ENCODE measurements at places on chromosomes 5 and 9.

DNA sequence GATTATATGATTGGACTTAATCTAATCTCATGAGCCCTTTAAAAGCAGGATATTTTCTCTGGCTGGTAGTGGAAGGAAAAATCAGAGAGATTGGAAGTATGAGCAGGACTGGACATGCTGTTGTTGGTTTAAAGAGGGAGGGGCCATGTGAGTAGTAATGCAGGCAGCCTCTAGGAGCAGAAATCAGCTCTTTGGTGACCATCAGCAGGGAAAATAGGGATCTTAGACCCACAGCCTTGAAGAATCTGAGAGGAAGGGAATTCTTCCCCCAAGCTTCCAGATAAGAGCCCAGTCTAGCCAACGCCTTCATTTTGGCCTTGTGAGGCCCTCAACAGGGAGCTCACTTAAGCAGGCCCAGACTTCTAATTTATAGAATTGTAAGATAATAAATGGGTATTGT, 9.5 kb downstream of the SH3GL2 start:
- DNase-seq, result no peak

GRCh38 chr5:153714798-153715197, 224.3 kb downstream of the GRIA1 start:
- no peak for DNase-seq

DNA sequence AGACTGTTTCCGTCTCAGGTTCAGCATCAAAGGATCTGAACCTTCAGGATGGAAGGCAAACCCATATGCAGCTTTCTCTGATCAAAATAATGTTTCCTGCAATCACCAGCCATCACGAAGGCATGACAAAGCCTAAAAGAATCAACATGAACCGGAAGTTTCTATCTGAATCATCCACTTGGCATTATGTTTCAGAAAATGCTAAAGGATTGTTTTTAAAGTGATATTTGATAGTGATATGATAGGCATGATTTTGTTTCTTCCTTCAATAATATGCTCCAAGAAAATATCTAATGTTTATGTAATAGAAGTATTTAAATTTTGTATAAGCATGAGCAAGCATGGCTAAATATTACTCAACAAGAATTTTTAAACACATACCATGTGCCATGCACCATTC, 219.6 kb downstream of the PLK2 start:
- no peak for DNase-seq

DNA sequence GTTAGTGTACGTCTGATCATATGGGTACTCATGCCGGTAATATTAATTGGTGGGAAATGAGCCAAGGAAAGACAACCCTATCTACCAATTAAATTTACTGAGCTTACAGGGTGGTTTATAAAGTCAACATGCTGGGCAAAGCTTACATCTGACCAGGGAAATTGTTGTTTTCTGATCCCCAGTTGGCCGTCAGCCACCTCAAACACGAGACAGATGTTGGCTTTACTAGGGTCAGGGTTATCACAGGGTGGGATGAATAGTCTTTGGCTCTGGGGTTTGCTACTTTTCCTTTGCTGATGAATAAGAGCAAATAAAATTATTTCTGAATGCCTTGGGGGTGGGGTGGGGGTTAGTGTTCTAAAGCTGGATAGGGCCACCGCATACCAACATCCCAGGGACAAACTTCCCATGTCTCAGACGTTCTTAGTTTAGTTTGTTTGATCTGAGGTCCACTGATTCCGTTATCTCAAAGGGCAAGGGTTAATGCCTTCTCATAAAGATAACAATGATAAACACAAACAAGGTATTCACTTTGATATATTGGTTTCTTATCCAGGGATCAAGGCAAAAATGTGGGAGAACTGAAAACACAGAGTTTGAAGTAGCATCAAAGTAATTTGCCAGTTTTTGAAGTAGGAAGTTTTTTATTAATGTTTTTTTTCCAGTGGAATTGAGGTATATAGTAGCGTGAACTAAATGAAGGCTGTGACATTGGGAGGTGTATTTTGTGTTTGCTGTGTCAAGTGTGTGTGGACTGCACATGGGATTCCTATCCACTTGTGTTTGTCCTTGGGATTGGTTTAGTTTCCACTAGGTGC, 109.1 kb upstream of the RPS23 start:
- DNase-seq, result no peak

GRCh38 chr5:95448789-95449188, 57.6 kb downstream of the FAM81B start:
- no peak for DNase-seq

- DNase-seq, result no peak
Observed at GRCh38 chr5:169545762-169546161, 37.8 kb upstream of the SPDL1 start.

- DNase-seq, result no peak
Observed at GRCh38 chr5:146474065-146474464, 26.9 kb downstream of the TCERG1 start.

- DNase-seq, result no peak
Observed at GRCh38 chr5:171023508-171023907, 161.7 kb downstream of the RANBP17 start.

GRCh38 chr9:93898502-93899426, 56.4 kb downstream of the BARX1 start:
- no peak for DNase-seq

GRCh38 chr9:93268551-93269314, 84.8 kb downstream of the WNK2 start:
- no peak for DNase-seq

DNA sequence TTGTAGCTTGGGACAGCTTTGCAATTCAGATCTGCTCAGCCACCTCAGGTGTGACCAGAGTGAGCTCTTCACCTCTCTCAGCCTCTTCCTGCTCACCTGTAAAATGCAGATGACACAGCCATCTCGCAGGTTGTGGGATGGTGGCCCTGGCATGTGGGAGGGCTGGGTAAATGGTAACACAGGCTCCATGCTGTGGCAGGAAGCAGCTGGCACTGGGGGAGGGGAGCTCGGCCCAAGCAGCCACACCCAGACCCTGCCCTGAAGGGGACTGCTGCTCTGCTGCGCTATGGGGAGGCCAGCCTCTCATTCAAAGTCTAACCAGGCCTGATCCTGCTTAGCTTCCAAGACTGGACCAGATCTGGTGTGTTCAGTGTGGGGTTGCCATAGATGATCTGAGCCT, 24.1 kb downstream of the PHF2 start:
- no peak for DNase-seq

DNA sequence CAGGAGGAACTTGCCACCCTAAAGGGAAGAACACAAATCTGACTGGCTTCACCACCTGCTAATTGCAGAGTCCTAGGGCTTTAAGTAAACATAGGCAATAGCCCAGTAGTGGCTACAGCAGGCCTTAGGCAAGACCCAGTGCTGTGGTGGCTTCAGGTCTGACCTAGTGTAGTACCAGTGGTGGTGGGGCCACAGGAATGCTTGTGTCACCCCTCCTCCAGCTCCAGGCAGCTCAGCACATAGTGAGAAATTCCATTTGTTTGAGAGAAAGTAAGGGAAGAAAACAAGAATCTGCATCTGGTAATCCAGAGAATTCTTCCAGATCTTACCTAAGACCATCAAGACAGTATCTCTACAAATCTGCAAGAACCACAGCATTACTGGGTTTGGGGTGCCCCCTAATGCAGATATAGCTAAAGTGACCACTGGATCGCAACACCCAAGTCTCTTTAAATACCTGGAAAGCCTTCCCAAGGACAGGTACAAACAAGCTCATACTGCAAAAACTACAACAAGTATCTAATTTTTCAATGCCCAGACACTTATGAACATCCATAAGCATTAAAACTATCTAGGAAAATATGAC, 102.6 kb upstream of the TRPM3 start:
- DNase-seq, result no peak

GRCh38 chr9:91302831-91303230, 58.9 kb downstream of the AUH start:
- DNase-seq, result no peak

GRCh38 chr5:96919754-96920197, 16.1 kb upstream of the LNPEP start:
- no peak for DNase-seq

DNA sequence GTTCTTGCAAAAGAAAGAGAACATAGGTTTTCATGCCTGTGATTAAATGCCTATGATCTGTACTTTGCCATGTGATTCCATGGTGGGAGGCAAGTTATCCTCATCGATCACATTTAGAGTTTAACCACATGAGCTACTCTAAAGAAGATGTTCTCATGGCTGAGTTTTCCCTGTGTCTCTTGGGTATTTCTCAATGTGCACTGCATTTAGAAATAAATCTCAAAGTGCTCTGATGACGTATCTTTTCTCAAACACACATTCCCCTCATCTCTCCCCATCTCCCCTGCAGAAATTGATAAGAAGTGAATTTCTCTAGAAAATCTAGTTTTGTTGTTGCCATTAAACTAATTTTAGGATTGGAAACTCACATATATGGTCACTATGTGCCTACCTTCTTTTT, 282.2 kb downstream of the SEMA5A start:
- DNase-seq, result no peak

DNA sequence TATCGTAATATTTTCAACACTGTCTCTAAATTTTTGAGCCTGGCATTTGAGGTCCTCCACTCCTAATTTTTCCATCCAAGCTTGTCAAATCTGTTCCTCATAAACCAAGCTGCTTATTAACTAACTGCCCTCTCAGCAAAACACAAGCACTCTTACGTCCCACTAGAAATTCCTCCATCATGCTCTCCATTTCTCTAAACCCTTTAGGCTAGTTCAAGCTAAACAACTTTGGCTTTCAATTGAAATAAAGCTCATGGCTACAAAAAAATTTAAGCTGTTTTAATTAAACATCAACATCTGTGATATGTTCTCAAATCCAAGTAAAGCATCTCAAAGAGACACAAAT, 45.7 kb downstream of the RNF145 start:
- no peak for DNase-seq

DNA sequence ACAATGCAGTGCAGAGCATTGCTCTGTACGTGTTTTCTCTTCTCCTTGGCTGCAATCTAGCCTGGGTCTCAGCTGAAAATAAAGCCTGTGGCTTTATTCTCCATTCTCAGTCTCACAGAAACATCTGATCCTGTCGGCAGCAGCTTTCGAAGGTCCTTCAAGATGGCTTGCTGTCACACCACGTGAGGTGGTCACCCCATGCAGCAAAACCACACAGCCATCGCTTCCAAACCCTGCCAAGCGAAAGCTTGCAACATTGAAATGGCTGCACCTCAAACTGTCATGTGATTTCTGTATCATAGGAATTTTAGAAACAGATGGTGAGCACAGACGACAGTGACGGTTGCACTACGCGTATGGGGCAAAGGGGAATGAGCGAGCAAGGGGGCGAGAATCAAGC, 98.5 kb upstream of the SMARCA2 start:
- DNase-seq, result no peak

DNA sequence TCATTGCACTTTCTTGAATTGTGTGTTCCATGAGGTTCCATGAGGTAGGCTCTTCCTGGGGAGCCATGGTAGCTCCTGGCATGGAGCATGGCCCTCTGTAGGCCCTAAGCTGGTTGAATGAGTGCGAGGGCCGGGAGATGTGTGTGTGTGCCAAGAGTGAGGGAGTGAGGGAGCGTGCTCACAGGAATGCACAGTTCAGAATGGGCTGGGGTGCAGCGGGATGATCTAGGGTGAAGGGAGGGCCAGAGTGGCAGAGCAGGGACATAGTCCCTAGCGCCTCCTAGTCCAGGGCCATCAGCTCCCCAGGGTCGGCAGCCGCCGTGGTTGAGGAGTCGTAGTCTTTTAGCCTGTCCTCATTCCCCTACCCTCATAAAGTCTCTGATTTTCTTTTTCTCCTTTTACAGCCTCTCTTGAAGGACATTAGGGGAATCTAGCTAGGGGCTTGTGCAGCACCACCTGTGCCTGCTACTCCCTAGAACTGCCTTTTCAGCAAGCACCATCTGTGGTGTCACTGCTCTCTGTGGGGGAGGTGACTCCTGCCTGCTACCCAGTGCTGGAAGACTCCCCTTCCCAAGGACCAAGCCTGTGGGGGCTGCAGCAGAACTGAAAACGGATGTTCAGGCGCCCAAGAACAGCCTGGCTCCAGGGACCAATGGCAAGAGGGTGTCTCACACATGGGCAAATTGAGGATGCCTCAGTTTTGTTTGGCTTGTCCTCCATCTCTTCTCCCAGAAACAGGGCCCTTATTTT, 65.3 kb upstream of the PPARGC1B start:
- DNase-seq, result no peak

DNA sequence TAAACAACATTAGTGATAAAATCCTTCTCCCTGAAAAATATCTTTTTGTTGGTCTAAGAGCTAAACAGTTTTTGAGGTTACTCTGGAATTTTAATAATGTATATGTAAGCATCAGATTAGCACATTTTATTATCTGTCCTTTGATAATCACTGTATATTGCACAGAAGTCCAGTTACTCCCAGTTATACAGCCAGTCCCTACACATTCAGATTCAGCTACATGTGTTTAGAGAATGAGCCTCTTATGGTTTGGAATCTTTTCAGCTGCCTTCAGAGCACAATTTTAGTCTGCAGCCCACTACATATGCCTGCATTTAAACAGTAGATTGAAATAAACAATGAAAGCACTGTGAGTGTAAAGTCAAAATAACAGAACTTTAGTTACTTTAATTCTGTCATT, 438.2 kb downstream of the ARHGEF28 start:
- no peak for DNase-seq

- no peak for DNase-seq
Observed at GRCh38 chr9:112848316-112849151, 42.1 kb downstream of the SLC46A2 start.

DNA sequence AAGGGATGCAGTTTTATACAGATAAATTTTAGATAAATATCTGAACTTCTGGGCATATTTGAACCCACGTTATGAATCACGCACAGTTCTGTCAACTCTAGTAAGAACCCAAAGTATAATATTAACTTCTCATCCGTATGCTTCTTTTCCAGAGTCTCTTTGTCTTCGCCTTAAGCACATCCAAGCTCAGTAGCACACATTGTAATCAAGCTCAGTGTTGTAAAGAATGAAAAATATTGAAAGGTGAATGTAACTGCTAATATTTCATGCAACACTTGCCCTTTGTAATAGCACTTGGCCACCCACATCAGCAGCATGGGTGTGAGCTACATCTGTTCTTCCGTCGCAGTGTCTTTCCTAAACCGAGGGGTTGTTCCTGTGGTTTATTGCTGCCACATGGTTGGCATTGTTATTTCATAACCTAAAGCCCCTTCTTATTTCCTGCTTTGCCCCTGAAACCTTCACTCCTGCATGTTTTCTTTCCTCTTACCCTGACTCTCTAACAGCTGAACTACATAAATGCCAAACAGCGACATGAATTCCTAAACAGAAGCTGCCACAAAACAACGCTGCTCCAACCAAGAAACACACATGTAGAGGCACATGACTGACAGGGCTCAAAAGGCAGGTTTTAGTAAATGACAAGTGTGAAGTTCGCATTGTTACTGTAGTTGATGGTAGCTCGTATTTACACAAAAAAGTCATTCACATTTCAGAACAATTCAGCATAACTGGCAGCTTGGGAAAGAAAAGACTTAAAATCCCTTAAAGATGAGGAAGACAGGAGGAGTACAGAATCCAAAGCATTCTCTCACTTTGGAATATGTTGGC, 190.1 kb upstream of the MEF2C start:
- DNase-seq, result no peak

GRCh38 chr5:57953792-57954191, 471.2 kb upstream of the ACTBL2 start:
- no peak for DNase-seq
